ENCODE measurements at places on chromosomes 6 and 20.

- no peak for DNase-seq
Observed at GRCh38 chr20:62675156-62675876, 33.0 kb downstream of the SLCO4A1 start.

- no peak for DNase-seq
Observed at GRCh38 chr6:8814440-8815000, 379.2 kb upstream of the SLC35B3 start.

GRCh38 chr6:45192556-45192955, 135.6 kb upstream of the RUNX2 start:
- DNase-seq = no peak

DNA sequence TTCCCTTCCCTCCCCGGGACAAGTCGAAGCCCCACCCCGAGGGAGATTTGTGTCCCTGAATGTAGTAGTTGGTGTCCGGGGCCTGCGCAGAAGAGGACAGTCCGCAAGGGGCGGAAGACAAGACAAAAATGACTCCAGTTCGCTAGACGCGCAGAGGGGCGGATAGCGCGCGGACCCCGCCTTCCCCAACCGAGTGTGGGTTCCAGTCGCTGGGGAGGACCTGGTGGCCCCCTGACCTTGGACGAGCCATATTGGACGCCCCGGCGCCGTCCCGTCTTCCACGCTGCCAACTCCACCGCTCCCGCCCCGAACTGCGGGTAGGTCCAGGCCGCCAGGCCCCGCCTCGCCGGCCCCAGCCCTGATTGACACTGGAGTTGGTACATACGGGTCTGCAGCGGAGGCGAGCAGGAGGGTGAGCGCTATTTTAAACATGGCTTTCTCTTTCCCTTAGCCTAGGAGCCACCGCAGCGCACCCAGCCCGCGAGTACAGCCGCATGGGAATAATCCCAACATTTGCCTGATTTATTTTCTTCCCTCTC, 802 bp downstream of the HMGN3 start:
- peak; percentile 92 for DNase-seq

GRCh38 chr6:140002396-140003022, 628.1 kb upstream of the CITED2 start:
- no peak for DNase-seq

- no peak for DNase-seq
Observed at GRCh38 chr20:54598352-54598751, 123.0 kb downstream of the DOK5 start.

GRCh38 chr20:56978475-56978874, 288.0 kb downstream of the BMP7 start:
- DNase-seq = no peak

GRCh38 chr6:150695652-150696051, 96.0 kb downstream of the PLEKHG1 start:
- DNase-seq = no peak

- DNase-seq = no peak
Observed at GRCh38 chr6:165571721-165572132, 91.3 kb downstream of the PDE10A start.

DNA sequence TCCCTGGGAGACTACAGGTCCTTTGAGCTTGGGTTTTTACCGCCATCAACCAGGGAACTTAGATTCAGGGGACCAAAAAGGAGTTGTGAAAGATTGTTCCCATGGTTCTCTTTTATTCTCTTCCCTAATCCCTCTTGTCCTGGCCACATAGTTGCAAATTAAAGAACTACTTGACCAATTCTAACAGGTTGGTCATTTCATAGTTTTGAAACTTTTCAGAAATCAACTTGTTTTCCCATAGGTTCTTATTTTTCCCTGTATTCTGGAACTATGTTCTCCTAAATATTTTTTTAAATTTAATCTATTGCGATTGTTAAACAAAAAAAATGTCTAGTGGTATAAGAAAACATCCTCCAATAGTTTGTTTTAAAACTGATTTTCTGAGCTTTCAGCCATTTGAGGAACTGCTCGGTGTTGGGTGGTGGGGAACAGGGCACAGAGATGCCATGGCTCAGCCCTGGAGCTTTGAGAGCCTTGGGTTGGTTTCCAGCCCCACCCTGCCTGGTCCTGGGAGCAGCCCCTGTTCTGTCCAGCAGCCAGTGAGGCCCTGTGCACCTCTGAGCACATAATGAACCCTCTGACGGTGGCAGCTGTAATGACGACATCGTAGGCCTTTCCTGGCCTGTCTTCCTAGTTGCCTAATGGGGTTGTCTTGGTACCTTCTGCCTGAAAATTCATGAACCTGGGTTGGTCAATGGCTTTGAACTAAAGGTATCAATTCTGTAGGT, 53.5 kb downstream of the TBC1D7 start:
- no peak for DNase-seq

DNA sequence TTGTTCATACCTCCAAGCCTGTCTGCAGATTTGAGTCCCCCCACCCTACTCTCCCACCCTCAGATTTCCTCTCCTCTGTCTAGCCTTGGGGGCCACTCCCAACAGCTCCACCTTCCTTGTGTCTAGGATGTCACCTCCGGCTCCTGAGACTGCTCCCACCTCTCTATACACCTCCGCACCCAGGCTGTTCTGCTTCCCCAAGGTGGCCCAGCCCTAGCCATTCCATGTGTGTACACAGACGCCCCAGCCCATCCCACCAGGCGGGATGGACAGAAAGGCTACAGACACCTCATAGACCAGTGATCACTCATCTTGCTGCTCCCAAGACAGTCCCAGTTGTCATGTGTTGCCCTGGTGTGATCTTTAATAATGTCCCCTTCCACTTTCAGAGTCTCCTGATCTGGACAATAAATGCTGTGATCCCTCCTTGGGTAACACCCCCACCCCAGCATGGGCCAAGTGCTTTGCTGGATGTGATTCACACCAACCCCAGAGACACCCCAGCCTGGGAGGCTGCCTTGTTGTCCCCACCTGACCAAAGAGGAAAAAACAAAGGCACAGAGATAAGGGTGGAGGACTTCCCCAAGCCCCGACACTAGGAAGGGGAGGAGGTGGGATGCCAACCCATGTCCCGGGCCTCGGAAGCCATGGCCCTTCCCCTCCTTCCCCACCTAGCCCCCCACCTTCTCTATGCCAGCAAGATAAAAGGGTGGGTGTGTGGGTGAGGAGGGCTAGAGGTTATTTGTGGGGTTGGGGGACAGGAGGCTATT, 36.1 kb downstream of the MDFI start:
- DNase-seq = no peak

All from tibial artery (tissue), 4 donors.